ENCODE measurements at places on chromosomes 16 and 17.
A peak's percentile ranks its signal among the peaks of the same experiment; 100 is the strongest.

DNA sequence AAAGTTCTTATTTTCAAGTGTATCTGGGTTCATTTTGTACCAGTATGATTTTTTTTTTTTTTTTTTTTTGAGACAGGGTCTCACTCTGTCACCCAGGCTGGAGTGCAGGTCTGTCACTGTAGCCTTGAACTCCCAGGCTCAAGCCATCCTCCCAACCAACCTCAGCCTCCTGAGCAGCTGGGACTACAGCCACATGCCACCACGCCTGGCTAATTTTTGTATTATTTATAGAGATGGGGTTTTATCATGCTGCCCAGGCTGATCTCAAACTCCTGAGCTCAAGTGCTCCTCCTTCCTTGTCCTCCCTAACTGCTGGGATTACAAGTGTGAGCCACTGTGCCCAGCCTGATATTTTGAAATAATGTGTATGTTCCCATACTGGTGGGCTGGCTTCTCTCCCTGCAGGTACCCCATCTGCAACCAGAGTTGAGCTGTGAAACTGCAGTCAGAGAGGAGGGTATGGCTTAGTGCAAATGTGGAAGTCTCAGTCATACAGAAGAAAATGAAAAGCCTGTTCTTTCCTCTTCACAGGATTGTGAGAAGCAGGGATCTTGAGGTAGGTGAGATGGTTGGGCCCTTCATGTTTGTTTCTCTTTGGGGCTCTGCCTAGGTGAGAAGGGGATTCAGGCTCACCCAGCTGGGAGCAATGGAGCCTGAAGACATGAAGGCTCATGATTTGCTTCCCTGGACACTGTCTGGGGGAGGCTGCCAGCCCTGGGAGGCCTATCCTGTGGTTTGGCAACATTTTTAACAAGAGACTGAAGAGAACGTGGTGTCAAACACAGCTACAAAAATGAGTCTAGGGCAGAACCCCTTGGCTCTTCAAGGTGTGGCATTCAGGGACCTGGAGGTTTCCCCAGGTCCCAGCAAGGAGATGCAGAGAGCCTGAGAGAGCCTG lies 41.3 kb upstream of the SIAH1 start:
- no peak for DNase-seq

DNA sequence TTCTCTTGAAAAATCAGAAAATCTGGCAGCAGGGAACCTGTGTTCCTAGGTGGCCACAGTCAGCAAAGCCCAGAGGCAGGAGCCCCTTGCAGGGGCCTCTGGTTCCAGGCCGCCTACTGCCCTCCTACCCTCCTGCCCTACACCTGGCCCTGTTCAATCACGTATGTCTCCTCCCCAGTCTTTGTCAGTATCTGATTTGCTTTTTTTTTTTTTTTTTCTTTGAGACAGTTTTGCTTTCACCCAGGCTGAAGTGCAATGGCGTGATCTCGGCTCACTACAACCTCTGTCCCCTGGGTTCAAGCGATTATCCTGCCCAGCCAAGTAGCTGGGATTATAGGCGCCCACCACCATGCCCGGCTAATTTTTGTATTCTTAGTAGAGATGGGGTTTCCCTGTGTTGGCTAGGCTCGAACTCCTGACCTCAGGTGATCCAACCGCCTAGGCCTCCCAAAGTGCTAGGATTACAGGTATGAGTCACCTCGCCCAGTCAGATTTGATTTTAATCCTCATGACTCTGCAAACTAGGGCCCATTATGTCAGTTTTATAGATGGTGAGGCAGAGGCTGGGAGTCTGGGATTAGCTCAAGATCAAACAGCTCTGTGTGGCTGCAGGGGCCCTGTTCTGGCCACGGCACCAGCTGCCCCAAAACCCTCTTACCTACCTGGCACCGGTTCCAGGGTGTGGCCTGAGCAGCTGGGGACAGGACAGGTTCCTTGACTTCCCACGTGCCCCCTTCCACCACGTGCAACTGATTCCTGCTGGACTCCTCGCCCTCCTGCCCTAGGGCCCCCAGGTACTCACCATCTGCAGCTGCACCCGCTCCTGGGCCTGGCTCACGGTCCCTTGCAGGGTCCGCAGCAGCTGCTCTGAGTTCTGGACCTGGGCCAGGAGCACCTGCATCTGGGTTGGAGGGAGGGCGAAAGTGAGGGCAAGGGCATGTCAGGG lies 14.7 kb downstream of the RABEP2 start:
- DNase-seq = no peak

DNA sequence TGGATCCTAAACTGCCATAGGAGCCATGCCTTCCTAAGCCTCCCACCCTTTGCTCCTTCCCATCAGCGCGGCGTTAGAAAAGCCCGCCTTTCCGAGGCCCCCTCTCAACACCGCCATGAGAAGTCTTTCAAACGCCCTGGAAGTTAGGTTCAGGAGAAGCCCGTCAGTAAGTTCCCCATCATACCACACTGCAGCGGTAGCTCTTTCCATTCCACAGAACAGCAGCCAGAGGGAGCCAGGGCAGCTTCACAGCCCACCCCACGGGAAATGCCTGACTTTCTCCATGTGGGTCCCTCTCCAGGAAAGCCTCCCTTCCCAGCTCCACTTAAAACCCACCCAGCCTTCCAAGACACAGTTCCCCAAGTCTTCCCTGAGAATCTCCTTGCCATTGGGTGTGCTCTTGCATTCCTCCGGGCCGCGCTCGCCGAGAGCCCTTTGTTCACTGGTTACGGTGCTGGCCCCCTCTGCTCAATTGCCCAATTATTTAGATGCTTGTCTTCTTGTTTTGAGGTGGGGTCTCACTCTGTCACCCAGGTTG lies 28.7 kb downstream of the KIAA0513 start:
- DNase-seq = peak; percentile 30

GRCh38 chr17:29219378-29220047 lies 27.1 kb upstream of the CRYBA1 start:
- DNase-seq = peak; percentile 80

DNA sequence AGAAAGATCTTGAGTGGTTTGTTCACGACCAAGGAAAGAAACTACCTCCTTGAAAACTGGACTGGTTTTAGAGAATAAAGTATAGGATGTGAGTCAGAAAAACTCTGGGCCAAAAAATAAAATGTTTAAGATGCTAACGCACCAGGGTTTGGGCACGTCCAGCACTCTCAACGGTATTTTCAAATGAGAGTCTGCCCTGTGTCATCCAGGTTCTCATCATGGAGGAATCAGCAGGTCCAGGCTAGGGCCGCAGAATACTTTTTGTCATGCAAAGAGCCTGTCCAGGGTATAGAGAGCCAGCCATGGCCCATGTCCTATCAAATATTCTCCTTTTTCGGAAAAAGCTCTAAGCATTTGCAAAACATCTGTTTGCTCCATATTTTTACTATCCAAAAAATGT lies 2.4 kb downstream of the NXN start:
- DNase-seq = no peak

DNA sequence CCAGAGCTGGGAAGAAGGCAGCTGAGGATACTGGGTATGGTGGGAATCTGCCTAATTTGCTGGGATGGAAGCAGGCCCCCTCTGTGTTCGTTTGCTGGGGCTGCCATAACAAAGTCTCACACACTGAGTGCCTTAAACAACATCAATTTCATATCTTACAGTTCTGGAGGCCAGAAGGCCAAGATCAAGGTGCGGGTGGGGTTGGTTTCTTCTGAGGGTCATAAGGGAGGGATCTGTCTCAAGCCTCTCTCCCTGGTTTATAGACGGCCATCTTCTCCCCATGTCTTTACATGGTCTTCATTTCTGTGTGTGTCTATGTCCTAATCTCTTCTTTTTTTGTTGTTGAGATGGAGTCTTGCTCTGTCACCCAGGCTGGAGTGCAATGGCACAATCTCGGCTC lies 35.8 kb downstream of the GDE1 start:
- DNase-seq = no peak

- no peak for DNase-seq
These were observed 3.2 kb downstream of the PRSS22 start for GRCh38 chr16:2854700-2855309.

GRCh38 chr16:30079480-30079879 lies 3.7 kb downstream of the PPP4C start:
- DNase-seq = no peak

- no peak for DNase-seq
These were observed 11.4 kb upstream of the OGFOD3 start for GRCh38 chr17:82429824-82430223.

- no peak for DNase-seq
These were observed 299.7 kb downstream of the C16orf95 start for GRCh38 chr16:87017371-87018012.

DNA sequence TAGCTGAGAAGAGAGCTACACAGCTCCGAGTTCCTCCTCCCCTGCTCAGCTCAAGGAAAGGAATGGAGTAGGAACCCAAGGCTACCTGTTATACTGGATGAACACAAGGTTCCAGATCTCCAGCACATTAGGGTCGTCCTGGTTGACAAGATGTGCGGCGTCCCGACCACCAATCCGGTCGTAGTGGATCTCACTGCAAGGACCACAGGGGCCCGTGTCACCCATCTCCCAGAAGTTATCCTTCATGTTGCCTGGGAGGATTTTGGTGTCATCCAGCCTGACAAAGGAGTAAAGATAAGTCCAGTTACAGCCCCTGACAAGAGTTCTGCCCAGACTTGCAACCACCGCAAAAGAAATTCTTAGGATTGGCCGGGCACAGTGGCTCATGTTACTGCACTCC lies 17.6 kb downstream of the AARS1 start:
- no peak for DNase-seq

- no peak for DNase-seq
These were observed 75.5 kb downstream of the GPRC5B start for GRCh38 chr16:19809121-19809635.

DNA sequence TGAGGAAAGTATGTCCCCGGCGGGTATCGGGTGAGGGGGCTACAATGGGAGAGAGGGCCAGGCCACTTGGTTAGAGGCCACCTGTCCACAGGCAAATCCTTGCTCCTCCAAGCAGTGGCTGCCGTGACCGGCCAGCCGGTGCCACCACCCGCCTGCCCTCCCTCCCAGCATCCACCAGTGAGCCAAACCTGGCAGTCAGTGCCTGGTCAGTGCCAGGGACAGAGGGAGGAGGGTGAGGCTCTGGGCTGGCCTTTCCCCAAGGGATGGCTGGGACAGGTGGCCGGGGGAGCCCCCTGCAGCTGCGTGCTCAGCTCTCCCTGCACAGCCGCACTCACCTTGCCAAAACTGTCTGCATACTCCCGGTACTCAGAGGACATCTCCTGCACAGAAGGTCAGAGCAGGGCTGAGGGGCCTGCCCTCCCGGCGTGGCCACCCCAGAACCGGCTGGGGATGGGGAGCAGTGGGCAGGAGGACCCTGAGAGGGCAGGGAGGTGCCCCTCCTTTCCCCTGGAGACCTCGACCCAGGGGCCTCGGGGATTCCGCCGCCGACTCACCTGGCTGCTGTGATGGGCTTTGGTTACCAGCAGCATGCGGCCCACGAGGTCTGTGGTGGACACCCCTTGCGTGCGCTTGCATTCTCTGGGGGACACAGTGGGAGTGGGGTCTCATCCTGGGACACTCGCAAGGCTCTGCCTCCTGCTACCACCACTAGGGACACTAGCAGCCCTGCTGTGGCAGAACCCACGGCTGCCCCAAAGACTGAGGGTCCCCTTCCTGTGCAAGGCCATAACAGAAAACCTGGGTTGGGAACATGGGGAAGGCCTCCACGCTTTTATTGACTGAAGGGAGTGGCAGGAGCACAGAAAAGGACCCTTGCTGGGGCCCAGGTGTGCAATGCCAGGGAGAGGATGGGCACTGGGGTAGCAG lies 3.7 kb downstream of the PCYT2 start:
- DNase-seq = no peak

- no peak for DNase-seq
These were observed 2139.4 kb downstream of the TP53TG3F start for GRCh38 chr16:35598696-35599332.

- no peak for DNase-seq
These were observed 6.0 kb downstream of the NDEL1 start for GRCh38 chr17:8441690-8442089.

DNA sequence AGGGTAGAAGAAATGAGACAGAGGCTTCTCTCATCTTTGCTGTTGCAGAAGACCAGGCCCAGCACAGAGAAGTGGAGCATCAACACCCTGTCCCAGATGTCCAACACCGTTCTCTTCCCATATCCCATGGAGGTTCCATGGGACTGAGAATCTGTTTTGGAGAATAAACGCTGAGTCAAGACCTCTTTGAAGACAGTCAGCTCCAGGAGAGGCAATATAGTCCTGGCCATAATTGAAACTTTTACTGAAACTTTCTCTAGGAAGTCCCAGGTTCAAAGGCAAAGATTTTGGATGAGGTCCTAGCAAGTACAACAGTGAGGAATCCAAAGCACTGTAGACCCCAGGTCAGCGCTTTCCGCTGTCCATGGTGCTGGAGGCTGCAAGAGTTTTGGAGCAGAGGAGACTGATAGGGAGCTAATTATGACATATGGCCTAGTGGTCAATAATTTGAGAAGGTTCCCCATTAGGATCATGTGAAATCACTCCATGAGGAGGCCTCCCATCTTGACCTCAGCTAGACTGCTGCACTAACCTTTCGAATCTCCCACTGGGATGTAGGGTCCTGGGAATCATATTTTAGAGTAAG lies 36.0 kb downstream of the OSBPL7 start:
- DNase-seq = no peak

DNA sequence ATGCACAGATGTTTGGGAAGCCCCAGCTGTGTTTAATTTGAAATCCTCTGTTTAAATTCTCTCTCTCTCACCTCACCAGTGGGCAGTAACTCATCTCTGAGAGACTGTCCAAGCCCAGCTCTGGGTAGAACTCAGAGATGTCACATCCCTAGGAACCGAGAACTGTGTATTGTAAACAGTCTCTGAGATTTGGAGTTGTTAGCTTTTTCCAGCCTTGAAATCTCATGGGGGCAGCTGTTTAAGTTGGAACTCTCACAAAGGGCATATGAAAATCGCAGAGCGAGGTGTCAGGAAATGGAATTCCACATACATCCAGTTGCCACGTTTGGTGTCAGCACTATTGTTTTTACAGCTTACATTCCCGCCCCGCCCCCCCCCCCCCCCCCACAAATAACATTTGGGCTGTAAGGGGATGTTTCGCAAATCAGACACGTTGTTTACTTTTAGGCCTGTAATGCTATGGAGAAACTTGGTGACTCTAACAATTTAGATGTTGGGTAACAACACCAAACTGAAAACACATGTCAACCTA lies 34.3 kb downstream of the VPS35L start:
- DNase-seq = no peak

DNA sequence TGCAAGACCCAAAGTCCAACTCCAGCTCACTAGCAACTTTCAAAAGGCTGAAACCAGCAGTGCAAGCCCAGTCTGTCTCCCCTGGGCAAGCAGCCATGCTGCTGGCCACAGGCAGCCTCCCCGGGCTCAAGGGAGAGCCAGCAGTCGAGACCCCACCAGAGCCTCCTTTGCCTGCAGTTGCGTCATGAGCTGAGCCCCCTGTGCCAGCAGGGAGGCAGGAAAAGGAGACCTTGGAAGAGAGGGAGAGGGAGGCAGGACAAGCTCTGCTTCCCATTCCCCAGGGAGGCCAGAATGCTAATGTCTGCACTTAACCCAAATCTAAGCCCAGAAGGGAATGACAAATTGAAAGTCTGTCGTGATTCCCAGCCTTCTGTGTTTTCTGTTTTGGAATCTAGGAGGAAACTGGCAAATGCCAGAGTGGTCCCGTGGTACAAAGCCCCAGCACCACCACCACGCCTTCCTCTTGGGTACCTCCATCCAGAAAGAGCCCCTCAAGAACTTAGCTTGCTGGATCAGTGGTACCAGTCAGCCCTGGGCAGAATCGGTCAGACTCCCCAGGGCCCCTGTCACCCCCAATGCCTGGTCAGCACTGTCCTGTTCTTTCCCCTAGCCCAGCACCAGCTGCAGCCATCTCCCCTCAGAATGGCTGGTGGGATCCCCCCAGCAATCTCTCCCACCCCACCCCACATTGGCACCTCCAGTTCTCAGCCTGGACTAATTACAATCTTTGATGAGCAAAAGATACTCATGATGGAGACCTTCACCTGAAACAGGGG lies 99.3 kb upstream of the TNRC6C start:
- DNase-seq = no peak

Measured in amygdala (tissue), 56 donors.